Retinal pigment epithelial cell (primary cell): ENCODE measurements at places on chromosomes 6 and 20.

- no peak for DNase-seq
Observed at GRCh38 chr6:168118935-168119334, 39.9 kb upstream of the FRMD1 start.

- no peak for DNase-seq
Observed at GRCh38 chr20:16666272-16666671, 63.6 kb upstream of the SNRPB2 start.

DNA sequence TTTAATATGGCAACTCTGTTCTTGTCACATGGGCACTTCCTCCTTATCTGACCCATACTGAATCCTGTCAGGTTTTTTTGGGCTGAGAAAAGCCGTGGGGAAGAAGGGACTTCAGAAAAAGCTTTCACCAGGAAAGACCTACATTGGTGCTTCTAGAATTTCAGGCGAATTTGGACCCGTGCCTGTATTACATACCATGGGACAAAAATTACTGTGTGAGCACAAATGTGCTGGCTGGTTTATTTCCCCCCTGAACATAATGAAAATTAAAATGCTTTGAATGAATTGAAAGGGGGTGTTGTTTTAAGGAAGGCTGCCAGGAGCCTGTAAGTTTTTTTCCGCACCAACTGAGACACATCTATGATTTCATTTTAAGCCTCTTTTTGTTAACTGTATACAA is 29.6 kb downstream of the CAP2 start:
- DNase-seq, result no peak

- no peak for DNase-seq
Observed at GRCh38 chr6:19382676-19383075, 454.5 kb upstream of the ID4 start.

- no peak for DNase-seq
Observed at GRCh38 chr6:3603340-3604130, 146.7 kb upstream of the SLC22A23 start.

- no peak for DNase-seq
Observed at GRCh38 chr6:118652051-118652615, 742 bp upstream of the CEP85L start.

- DNase-seq, result no peak
Observed at GRCh38 chr20:63942250-63942951, 13.8 kb downstream of the UCKL1 start.

GRCh38 chr6:139344186-139344963 is 30.1 kb downstream of the CITED2 start:
- no peak for DNase-seq

DNA sequence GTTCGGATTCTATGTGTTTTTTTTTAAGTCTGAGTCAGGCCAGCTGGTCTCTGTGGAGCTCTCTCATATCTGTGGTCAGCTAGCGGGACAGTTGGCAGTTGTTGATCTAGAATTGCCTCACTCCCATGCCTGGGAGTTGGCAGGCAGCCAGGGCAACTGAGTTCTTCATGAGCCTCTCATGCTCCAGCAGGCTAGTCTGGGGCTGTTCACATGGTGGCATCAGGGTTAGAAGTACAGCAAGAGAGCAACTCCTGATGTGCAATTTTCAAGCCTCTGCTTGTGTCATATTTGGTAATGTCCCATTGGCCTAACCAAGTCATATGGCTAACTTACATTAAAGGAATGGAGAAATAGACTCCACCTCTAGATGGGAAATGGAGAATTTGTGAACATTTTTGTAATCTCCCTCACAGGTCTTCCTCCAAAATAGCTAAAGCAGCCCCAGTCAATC is 6.7 kb upstream of the IFT52 start:
- peak; percentile 81 for DNase-seq
